ENCODE measurements at places on chromosomes 3 and 15. TPM values are rescaled to one million over a fixed set of nuclear protein-coding genes. Genes with fewer than 3 reads are reported as not detected.
A peak's percentile ranks its signal among the peaks of the same experiment; 100 is the strongest.

GRCh38 chr3:108882762-108883161, 60.2 kb downstream of the TRAT1 start:
- DNase-seq: no peak

The FMN1 gene
- 3.1 TPM for total RNA-seq

- DNase-seq: no peak
Observed at GRCh38 chr3:1294586-1294985, 201.8 kb downstream of the CNTN6 start.

DNA sequence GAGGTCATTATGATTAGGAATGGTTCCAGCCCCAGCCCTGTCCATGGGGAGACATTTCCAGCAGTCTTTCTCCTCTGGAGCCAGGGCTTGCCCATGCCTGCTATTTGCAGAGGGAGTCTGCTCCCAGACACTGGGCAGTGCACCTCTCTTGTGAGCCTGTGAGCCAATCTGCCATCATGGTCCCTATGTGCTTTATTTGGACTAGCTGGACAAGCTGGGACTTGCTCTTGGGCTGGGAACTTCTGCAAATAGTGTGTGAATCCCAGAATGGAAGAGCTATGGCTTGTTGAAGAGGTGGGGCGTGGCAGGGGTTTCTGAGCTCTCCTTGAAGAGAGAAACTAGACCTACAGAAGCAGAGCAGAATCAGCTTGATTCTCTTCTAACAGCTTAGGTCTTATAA, 53.7 kb upstream of the KY start:
- peak; percentile 44 for DNase-seq

The ANKUB1 gene
- not detected for total RNA-seq

DNA sequence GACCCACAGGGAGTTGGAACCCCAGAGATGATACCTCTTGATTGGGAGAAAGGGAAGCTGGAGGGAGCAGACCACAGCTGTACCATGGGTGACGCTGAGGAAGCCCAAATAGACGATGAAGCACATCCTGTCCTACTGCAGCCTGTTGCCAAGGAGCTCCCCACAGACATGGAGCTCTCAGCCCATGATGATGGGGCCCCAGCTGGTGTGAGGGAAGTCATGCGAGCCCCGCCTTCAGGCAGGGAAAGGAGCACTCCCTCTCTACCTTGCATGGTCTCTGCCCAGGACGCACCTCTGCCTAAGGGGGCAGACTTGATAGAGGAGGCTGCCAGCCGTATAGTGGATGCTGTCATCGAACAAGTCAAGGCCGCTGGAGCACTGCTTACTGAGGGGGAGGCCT, 201.1 kb downstream of the AKAP13 start:
- peak; percentile 80 for DNase-seq

DNA sequence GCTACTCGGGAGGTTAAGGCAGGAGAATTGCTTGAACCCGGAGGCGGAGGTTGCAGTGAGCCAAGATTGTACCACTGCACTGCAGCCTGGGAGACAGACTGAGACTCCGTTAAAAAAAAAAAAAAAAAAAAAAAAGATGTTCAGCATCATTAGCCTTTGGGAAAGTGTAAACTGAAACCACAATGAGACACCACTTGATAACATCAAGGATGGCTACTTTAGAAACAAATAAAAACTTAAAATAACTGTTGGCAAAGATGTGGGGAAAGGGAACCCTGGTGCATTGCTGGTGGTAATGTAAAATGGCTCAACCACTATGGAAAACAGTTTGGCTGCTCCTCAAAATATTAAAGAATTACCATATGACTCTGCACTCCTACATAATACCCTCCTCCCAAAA, 1.9 kb downstream of the LEO1 start:
- DNase-seq: no peak

- no peak for DNase-seq
Observed at GRCh38 chr15:65072027-65072426, 4.2 kb upstream of the RASL12 start.

GRCh38 chr15:70093481-70094319, 4.0 kb downstream of the TLE3 start:
- DNase-seq: no peak

DNA sequence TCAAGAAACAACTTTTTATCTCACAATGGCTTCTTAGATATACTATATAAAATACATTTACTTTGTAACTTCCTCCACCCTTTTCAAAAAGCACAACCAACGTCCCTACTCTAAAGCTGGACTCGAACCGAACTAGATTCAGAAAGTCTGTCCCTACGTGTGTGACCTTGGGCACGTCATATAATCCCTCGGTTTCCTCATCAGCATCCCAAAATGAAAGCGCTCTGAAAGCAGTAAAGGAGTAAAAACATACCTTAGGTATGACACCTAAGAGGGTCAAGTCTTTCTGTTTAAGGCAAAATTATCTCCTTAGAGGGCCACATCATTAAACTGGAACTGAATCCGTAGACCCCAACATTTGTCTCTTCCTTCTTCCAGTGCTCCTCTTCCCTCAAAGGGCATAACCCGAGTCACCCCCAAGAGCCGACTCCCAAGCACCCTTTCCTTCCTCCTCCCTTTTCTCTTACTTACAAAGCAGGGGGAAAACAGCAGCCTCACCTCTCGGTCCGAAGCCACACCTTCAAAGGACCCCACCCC, 663 bp downstream of the PDCD10 start:
- no peak for DNase-seq

The SNTN gene
- total RNA-seq: not detected

The MON1A gene
- total RNA-seq: 8.4 TPM

DNA sequence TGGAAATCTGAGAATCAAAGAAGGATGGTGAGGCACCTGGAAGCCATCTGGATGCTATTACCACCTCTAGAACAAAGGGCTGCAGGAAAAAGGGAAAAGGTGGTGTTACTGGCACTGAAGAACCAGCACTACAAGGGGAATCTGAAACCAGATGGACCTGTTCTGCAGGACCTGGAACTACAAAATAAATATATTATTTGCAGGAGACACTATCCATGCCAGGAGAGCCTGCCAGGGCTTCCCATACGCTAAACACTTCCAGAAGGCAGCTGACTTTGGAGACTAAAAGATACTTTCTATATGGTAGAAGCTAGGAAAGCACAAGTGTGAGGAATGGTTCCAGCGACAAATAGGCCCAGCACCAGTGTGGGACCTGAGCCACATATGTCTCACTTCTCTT, 83.4 kb upstream of the POU1F1 start:
- DNase-seq: no peak

DNA sequence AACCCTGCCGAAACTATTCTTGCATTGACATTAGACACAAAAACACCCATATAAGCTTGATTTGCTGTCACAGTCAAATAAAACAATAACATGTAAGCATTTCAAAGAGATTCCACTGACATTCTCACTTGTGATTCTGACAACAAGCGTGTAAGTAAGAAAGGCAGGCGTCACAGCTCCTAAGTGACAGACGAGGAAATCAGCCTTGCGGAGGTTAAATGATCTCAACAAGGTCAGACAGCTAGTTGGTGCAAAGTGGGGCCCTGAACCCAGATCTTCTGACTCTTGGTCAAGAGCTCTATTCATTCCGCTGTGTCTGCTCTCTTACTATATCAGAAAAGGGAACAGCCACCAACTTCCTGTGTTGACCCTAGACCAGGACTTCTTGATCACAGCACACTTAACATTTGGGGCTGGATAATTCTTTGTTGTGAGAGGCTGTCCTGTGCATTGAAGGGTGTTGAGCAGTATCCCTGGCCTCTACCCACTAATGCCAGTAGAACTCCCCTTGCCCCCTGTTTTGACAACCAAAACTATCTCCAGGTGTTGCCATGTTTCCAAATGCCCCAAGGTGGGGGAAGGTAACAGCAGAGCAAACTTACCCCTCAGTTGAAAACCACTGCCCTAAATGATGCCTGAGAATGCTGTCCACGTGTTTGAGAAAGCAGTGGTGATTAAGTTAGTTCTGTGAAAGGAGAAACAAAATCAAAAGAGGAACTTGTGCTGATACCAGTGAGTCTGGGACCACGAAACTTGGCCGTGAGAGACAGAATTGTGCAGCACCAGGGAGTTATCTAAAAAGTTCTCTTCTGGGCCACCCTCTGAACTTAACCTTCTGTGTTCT, 86.1 kb downstream of the LIPC start:
- no peak for DNase-seq

Data from right atrium auricular region (tissue), 2 donors.